ENCODE measurements at places on chromosomes 7 and 10.

GRCh38 chr7:148266795-148267194, 323.8 kb upstream of the C7orf33 start:
- DNase-seq: no peak

DNA sequence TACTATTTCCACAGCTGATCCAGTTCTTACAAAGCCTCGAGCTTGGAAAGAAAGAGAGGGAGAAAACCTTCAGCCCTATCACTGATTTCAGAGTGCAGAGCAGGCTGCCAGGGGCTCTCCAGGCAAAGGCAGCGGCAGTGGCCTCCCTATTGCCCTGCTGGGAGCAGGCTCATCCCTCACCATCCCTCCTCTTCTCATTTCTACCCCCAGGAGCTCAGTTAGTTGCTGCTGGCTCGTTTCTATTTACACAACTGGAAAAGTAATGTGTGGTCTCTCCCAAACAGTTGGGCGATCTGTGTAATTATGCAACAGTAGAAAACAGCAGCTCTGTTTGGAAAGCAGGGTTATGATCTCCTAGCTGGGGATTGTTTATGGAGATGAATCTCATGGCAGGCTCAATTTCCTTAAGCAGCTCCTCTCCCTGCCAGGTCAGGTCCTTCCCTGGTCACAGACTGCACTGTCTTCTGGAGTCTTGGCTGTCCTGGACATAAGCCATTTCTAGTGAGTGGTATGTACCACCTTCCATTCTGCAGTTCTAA, 28.7 kb upstream of the TNS3 start:
- no peak for DNase-seq

GRCh38 chr7:124188576-124188975, 155.7 kb upstream of the TMEM229A start:
- no peak for DNase-seq

DNA sequence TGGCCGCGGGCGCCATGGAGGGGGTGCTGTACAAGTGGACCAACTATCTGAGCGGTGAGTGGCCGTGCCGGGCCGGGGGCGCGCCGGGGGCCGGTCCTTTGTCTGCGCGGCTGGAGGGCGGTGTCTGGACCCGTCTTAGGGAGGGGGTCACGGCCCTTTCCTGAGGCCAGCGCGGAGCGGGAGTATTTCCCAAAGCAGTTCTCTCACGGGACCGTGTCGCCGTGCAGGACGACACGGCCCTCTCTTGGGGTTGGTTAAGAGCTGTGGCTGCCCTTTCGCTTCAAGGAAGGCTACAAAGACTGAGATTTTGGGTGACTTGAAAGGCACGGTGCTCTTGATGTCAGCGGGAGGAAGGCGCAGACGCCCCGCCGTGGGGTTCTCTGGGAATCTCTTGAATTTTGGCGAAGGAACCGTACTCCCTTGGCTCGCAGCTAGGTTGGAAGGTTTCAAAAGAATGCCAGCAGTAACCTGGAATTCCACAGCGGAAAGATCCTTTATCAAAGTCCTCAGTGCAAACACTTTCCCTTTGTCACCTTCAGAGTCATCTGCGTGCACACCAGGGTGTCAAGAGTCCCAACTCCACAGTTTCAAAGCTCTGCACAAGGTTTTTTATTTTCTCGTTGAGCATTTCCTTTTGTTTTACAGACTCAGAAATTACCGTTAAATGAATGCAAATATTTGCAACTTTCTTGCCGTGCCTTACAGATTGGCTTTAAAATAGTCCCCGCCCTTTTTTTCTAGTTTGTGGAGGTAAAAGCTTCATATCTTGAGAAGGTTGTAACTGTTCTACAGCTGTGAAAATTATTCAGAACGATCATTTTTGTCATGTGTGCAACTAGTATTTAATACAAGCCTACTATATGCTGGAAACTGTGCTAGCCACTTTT, 780 bp downstream of the PLEKHA8 start:
- DNase-seq: no peak

DNA sequence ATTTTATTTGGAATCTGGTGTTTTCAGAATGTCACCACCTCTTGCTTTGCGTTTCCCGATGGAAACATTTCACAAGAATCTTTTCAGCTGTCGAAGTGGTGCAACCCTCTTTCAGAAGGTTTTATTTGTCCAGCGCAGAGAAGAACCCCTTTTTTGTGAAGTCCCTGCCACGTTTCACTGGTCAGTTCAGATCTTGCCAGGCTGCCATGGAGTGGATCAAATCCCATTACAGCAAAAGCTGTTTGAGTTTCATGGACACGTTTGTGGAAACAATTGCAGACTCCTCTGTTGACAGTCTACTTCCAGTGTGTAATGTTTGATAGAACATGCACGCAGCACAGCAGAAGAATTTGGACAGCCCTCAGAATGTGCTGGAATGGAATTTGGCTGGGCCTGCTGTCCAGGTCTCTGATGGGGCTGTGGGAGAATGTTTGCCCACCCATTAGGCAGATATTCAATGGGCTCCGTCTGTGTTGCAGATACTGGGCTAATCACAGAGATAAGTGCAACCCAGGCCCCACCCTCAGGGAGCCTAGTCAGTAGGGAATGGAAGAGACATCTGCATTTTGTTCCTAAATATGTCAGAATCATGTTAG, 143.2 kb downstream of the GRK5 start:
- no peak for DNase-seq

DNA sequence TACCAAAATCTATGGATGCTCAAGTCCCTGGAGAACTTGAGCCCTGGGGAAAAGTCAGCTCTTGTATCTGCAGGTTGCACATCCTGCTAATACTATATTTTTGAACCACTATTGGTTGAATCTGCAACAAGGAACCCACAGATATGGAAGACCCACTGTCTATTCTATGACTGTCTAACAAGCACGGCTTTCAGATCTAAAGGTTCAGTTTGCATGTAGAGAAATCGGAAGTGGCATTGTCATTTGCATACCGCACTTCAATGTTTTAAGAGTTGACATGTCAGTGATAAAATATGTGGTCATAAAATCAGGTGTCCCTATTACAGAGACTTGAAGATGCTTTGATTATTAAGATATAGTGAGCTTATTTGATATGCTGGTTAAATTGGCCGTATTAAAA, 95.6 kb downstream of the MALRD1 start:
- no peak for DNase-seq

- no peak for DNase-seq
Observed at GRCh38 chr10:16788125-16788524, 29.1 kb downstream of the RSU1 start.

GRCh38 chr10:35600193-35600592, 4.9 kb upstream of the GJD4 start:
- no peak for DNase-seq

DNA sequence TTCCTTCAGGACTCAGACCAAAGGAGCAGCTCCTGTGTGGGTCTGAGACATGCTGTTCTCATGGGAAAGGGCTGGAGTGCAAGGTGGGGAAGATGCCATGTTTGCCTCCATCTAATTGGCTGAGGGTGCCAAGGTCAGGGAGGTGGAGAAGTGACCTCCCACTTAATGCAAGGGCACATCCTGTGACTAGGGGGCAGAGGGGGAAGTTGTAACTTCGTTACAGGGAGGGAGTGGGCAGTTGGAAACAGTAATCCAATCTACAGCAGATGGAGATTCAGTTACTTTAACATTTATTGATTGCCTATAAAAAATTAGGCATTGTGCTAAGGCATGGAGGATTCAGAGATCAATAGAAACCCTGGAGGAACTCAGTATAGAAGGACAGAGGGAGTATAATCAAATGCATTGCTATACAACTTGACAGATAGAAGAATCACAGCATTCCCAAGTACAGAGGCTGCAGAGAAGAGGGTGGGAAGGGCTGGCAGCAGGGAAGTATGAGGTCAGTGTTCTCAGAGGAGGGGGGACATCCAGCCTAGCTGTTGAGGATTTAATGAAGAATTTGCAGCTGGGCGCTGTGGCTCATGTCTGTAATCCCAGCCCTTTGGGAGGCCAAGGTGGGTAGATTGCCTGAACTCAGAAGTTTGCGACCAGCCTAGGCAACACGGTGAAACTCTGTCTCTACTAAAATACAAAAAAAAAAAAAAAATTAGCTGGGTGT, 75.9 kb downstream of the CCNY start:
- DNase-seq: no peak

DNA sequence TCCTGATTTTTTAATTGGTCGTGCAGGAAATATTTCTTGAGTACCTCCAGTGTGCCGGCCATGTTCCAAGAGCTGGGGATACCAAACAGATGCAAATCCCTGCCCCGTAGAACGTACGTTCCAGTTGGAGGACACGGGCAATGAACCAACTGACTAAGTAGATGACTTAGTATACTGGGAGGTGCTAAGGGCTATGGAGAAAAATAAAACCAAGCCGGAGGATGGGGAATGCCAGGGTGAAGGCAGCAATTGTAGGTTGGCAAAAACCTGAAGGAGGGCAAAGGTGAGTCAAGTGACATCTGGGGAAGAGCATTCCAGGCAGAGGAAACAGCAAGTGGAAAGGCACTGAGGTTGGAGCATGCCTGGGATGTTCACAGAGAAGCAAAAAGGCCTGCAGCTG, 6.8 kb upstream of the VSIR start:
- DNase-seq: no peak
